ENCODE measurements at places on chromosomes 4 and X.
A peak's percentile ranks its signal among the peaks of the same experiment; 100 is the strongest.

DNA sequence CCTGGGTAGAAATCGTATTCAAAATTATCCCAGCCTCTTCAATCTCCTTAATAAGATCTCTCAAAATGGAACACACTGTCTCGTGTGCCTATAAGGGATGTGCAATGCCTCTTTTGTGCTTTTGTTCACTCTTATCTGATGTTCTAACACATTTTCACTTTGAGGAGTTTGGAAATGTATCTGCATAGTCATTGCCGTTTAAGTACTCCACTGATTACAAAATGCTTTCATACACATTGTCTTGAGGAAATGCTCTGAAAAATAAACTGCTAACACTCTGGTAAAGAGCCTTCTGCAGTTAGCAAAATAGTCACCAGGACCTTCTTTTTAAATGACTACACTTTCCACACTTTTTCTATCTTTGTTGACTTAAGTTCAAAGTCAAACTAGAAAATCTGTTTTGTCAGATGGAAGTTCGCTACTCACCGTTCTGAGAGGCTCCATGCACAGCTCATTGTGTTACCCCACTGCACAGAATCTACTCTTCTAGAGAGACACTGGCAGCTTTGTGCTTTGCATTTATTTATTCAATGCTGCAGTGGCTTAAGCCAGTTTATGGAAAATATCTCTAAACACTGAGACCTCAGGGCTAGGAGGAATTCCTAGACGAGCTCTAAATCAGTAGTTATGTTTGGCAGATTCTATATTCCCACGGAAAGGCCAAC is 159.0 kb downstream of the CHIC2 start:
- DNase-seq, result no peak

DNA sequence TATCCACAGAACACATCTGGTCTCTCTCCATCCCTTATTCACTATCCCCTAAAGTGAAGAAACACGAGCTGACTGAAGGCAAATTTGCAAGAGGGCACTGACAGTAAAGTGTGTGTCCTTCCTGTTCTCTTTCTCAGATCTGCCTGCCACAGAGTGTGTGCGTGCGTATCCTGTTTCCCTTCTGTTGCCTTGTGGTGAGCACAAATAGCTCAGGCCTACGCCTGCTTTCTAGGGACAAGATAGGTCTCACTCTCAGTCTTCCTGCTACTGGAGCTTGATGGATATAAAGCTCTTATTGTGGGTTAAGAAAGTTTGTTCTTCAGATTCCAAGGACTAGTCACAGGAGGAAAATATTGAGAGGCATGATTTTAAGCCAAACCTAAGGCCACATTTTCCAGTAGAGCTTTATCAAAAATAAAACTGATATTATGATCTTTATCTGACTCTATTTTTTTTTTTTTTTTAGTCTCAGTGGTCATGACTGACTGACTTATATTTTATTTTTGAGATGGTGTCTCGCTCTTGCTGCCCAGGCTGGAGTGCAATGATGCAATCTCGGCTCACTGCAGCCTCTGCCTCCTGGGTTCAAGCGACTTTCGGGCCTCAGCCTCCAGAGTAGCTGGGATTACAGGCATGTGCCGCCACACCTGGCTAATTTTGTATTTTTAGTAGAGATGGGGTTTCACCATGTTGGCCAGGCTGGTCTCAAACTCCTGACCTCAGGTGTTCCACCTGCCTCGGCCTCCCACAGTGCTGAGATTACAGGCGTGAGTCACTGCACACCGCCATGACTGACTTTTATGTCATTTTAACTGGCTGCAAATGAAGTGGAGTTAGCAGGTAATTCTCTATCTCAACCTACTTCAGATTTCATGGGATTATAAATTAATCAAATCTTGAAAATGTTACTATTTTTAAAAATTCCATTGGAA is 140.3 kb upstream of the SH3RF1 start:
- DNase-seq, result peak; percentile 59

DNA sequence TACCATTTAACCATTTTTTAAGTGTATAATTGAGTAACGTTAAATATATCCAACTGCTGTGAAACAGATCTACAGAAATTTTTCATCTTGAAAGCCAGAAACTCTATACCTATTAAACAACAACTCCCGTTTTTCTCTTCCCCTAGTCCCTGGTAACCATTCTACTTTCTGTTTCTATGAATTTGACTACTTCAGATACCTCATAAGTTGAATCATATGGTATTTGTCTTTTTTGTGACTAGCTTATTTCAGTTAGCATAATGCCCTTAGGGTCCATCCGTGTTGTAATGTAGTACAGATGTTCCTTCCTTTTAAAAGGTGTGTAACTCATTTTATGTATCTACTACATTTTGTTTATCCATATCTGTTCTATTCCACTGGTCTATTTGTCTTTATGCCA is 48.7 kb downstream of the STAG2 start:
- DNase-seq, result no peak

GRCh38 chr4:8472689-8473197 is 32.2 kb downstream of the TRMT44 start:
- DNase-seq, result no peak

- DNase-seq, result no peak
Measured at GRCh38 chr4:1057403-1057745, 45.9 kb downstream of the FGFRL1 start.

- DNase-seq, result no peak
Measured at GRCh38 chr4:110597582-110597981, 25.3 kb downstream of the PITX2 start.

GRCh38 chr4:74440356-74440755 is 4.6 kb upstream of the AREG start:
- no peak for DNase-seq
